Pulmonary artery endothelial cell (primary cell): ENCODE measurements at places on chromosomes 6 and 20.

DNA sequence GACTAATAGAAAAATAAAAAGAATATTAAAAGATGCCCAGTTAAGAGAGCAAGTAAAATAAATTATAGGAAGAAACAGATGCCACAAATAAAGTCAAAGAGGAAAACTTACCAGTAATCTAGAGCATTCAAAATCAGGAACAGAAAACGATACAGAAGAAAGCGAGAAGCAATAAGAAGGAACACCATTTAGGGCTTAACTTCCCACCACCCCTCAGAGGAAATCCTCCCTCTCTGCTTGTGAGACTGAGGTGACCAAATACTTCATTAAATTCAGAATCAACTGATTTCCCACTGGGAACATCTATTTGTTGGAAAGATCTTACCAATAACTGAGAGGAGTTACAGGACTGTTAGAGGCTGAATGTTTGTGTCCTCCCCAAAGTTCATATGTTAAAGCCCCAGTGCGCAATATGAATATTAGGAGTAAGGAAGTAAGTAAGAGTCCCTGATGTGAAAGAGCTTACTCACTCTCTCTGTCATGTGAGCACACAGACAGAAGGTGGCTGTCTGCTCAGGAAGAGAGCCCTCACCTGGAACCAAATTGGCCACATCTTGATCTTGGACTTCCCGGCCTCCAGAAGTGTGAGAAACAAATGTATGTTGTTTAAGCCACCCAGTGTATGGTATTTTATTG is 19.5 kb downstream of the KATNA1 start:
- no peak for DNase-seq

- no peak for DNase-seq
Measured at GRCh38 chr6:134454794-134455193, 136.9 kb upstream of the SGK1 start.

DNA sequence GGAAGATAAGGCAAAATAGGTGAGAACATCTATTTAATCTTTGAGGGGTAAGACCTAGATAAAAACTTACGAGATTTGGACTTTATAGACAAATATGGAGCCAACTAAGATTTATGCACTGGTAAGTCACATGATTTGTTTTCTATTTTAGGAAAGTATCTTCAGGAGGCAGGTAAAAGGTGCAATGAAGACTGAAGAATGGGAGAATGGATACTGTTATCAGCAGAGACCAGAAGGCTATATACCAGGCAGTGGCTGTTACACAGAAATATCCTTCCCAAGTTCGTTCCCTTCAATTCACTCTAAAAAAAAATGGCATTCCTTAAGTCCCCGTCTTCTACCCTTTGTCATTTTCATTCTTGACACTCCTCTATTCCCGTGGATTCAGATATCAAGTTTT is 123.8 kb downstream of the MYB start:
- DNase-seq, result no peak

GRCh38 chr20:46221256-46221833 is 87.0 kb downstream of the CDH22 start:
- DNase-seq, result no peak

- DNase-seq, result no peak
Measured at GRCh38 chr20:50023116-50023805, 40.5 kb downstream of the SNAI1 start.

GRCh38 chr6:14957355-14958059 is 288.4 kb upstream of the JARID2 start:
- no peak for DNase-seq

DNA sequence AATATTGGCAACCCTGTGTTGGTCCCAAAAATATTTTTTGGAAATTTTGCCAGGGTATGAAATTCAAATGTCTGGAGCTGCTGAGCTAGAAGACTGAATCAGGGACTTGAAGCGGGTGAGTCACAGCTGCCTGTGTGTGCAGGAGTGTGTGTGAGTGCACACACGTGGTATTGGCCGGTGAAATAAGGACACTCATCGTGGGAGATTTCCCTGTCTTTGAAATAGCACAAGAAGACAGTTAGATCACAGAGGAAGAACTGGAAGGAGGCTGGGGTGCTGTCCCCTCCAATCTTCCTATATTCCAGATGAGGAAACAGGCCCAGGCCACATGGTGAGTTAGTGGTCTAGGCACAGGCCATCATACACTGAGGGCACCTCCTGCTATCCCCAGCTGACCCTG is 123.8 kb upstream of the MLN start:
- no peak for DNase-seq

GRCh38 chr6:160027076-160027475 is 58.2 kb downstream of the IGF2R start:
- DNase-seq, result no peak

GRCh38 chr20:11496380-11496779 is 421.3 kb upstream of the BTBD3 start:
- no peak for DNase-seq

DNA sequence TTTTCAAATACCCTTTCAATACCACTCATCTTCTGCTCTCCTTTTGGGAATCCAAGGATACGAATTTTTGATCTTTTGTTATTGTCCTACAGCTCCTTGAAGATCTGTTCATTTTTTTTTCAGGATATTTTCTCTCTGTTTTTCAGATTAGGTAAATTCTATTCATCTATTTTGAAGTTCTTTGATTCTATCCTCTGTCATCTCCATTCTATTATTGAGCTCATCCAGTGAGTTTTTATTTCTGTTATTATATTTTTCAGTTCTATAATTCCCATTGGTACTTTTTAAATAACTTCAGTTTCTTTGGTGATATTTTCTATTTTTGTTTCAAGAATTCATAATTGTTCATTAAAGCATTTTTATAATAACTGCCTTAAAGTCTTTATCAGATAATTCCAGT is 14.7 kb upstream of the ADTRP start:
- no peak for DNase-seq

DNA sequence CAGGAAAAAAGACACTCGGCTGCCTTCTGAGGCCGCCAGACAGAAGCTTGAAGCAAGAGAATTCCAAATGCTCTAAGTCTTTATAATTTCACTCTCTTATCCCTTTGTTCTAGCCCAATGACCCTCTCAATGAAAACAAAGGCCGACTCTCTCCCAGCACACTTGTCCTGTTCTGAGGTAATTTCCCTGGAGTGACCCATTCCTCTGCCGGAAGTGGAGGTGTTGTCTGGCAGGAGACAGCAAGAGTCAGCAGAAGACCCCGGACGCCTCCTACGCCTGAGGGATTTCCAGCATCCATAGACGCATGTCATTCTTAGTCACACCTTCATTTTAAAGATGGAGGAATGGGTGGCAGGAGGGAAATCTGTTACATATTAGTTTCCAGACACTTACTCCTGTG is 110.3 kb downstream of the SOD2 start:
- DNase-seq, result no peak
